Activated naive CD8-positive, alpha-beta T cell treated with anti-CD3 and anti-CD28 coated beads for 36 hours (primary cell): ENCODE measurements at places on chromosomes 1 and 21. TPM values are rescaled to one million over a fixed set of nuclear protein-coding genes. Genes with fewer than 3 reads are reported as not detected.

GRCh38 chr1:56446531-56447098 is 132.7 kb downstream of the PLPP3 start:
- no peak for DNase-seq

Gene CD247
- total RNA-seq = 166 TPM

Gene MORN1
- 6.8 TPM for total RNA-seq

GRCh38 chr1:23423415-23424292 is 894 bp downstream of the TCEA3 start:
- peak; percentile 13 for DNase-seq

- no peak for DNase-seq
These were observed 178.2 kb downstream of the KCNK2 start for GRCh38 chr1:215260711-215261110.

DNA sequence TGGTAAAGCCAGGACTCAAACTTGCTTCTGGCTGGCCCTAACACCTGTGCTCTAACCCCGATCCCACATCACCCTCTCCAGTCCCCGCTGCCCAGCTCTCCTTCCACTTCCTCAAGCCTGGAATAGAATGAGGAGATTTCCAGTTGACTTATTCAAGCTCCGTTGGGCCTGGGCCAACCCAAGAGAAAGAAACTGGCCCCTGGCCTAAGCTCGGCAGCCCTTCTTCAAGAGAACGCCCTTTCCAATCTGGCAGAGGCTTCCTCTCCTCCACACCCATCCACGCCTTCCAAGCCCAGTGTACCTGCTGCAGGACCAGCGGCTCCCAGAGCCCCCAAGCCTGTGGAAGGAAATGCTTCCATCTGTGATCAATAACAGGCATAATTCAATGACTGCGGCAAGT is 51.9 kb downstream of the LRRN2 start:
- no peak for DNase-seq

DNA sequence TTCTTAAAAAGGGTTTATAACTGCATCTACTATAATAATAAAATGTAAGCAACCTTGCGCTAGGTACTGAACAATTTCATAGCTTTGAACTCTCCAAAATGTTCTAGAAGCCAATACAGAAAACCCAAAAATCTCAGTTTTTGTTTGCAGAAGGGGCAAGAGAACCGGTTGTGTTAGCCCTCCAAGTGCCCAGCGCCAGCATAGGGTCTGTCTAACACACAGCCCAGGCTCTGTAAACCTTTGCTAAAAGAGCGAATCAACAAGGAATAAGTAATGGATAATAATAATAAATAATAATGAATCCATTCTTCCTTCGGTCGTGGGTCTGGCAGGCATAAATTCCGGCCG is 333 bp upstream of the CHAF1B start:
- no peak for DNase-seq

DNA sequence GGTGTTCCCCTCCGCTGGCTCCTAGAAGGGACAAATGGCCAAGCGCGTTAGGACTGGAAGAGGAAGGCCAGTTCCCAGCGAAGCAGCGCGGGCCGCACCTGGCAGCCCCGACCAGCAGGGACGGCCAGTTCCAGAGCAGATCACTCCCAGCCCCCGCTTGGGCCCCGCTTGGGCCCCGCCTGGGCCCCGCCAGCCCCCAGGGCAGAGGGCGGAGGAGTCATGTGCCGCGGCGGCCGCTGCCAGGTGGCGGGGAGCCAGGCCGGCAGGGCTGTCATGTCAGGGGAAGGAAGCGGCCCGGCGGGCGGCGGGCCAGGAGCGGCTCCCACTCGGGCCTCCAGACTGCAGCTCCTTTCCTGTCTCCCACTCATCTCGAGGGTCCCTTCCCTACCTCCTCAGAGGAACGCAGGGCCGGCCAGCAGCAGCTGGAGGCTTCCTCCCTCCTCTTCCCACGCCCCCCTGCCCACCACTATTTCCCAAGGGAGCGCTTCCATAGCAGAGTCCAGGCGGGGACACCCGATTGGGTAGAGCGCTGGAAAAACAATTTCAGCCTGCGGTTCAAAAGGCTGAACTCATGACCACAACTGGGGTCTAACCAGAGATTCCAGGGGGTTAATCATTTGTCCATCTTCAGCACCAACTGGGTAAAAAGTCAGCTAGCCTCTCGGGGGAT is 16.5 kb downstream of the ZNF697 start:
- no peak for DNase-seq

DNA sequence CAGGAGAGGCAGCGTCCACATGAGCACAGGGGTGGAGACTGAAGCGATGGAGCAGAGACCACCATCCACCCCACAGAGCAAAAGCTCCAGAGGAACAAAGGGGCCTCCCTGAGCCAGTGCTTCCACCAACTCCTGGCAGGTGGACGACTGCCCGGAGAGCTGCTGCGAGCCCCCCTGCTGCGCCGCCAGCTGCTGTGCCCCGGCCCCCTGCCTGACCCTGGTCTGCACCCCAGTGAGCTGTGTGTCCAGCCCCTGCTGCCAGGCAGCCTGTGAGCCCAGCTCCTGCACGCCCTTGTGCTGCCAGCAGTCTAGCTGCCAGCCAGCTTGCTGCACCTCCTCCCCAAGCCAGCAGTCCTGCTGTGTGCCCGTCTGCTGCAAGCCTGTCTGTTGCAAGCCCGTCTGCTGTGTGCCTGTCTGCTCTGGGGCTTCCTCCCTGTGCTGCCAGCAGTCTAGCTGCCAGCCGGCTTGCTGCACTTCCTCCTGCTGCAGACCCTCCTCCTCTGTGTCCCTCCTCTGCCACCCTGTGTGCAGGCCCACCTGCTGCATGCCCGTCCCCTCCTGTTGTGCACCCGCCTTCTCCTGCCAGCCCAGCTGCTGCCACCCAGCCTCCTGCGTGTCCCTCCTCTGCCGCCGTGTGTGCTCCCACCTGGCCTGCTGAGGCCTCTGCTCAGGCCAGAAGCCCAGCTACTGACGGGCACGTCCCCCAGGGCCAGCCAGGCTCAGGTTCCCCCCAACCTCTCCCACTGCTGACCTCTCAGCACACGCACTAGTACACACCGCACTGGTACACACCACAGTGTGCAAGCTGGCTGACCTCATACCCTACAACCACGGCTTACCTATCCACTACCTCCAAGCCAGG is 5.4 kb downstream of the KRTAP10-12 start:
- no peak for DNase-seq

DNA sequence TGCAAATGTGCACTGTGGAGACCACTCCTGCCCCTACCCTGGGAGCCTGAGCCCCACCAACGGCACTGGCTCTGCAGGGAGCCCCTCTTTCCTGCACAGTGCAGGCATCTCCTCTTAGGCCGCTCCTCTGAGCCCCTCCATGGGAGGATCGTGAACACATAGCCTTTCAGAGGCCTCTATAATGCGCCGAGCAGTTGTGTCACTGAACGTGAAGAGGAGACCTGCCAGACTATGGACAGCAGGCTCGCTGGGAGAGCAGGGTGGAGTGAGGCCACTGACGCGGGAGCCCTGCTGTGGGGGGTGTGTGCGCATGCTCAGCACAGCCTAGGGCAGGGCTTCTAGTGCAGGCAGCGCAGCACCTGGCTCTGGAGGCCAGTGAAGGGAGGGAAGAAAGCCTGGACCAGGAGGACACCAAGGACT is 151.3 kb upstream of the COL6A1 start:
- no peak for DNase-seq

GRCh38 chr1:15757575-15758342 is 836 bp upstream of the FBLIM1 start:
- DNase-seq = no peak
